Trophoblast cell (in vitro differentiated cells and primary cell): ENCODE measurements at places on chromosomes 4 and X.

DNA sequence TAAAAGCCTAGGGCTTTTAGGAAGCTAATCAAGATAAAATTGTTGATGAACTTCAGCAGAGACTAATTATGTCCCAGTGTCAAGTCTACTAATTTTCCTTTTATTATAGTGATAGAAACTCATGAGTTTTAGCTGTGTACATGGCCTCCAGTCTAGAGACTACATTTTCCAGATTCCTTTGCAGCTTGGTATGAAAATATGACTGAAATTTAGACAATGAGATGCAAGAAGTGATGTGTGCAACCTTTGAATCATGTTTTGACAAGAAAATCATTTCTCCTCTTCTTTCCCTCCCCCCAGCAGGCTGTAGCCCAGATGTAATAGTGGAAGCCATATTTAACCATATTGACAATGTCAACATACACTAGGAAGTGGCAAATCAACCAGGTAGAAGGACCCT lies 30.3 kb upstream of the IL13RA2 start:
- H3K36me3 ChIP-seq: no peaks in the 10 kb centered on the region
- no peaks in the 10 kb centered on the region for H3K4me1 ChIP-seq
- no peak overlapping the region for H3K27ac ChIP-seq
- peak; percentile 51 for DNase-seq
- H3K27me3 ChIP-seq: no peaks in the 10 kb centered on the region

DNA sequence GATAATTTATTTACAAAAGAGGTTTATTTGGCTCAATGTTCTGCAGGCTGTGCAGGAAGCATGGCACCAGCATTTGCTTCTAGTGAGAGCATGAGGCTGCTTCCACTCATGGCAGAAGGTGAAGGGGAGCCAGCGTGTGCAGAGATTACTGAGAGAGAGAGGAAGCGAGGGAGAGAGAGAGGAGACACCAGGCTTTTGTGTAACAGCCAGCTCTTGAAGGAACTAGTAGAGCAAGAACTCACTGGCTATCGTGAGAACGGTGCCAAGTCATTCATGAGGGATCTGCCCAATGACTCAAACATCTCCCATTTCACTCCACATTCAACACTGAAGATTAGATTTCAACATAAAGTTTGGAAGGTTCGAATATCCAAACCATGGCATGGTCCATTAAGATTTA lies 12.7 kb downstream of the GUCY1A1 start:
- no peaks in the 10 kb centered on the region for H3K27me3 ChIP-seq
- H3K36me3 ChIP-seq: peaks cover 1% of the 10 kb centered on the region
- peak; percentile 6 for DNase-seq
- no peak overlapping the region for H3K27ac ChIP-seq

DNA sequence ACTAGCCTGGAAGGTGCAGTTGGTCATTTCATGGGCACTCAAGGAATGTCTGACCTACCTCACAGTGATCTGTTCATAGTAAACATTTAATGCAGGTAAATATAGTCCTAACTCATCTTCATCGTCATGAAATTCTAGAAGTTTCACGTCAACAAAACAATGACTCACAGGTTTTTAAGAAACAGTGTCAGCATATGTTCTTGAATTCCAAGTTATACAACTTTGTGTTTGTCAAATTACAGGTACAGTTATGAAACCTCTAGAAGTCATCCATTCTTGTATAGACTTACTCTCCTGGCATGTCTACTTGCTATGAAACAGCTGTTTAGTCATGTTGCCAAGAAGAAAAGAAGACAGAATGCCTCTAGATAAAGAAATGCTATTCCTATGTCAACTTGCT lies 46.6 kb downstream of the AFM start:
- no peaks in the 10 kb centered on the region for H3K27me3 ChIP-seq
- no peak overlapping the region for H3K27ac ChIP-seq
- no peak overlapping the region for H3K4me3 ChIP-seq
- no peak for DNase-seq
- H3K36me3 ChIP-seq: no peaks in the 10 kb centered on the region

- no peak for DNase-seq
- no peaks in the 10 kb centered on the region for H3K4me1 ChIP-seq
- no peaks in the 10 kb centered on the region for H3K36me3 ChIP-seq
- no peak overlapping the region for H3K4me3 ChIP-seq
- H3K27ac ChIP-seq: no peak overlapping the region
Observed at GRCh38 chrX:11739776-11740175, 18.3 kb upstream of the MSL3 start.

DNA sequence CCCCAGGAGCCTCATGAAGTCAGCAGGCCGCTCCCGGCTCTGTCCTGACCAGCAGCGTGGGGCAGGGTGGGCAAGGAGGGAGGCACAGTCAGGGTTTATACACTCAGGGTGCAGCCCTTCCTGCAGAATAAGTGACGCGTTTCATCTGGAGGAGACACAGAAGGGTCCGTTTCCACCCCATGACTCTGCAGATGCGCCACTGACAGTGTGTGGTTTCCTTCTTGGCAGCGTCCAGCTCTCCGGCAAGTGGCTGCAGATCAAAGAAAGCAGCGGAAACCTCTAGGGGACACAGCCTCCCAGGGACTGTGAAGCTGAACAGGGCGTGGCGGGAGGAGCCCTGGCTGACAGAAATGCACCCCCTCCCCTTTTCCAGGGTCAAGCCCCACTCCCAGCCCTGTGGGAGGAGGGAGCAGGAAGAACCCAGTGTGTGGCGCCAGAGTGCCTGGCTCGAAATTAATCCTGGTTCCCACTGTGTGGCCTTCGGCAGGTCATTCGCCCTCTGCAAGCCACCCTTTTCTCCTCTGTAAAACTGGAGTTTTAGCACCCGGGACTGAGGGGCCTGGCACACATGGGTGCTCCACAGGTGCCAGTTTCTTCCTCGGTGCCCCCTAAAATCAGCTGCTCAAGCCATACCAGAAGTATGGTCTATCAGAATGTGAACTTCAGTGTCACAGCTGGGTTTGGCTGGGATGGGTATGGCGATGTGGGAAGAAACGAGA lies 17.3 kb upstream of the TBC1D14 start:
- H3K36me3 ChIP-seq: no peaks in the 10 kb centered on the region
- H3K4me1 ChIP-seq: no peaks in the 10 kb centered on the region
- DNase-seq: no peak
- no peak overlapping the region for H3K4me3 ChIP-seq

- H3K4me1 ChIP-seq: peaks cover 4% of the 10 kb centered on the region
- DNase-seq: no peak
- no peak overlapping the region for H3K4me3 ChIP-seq
- H3K36me3 ChIP-seq: no peaks in the 10 kb centered on the region
- H3K27ac ChIP-seq: no peak overlapping the region
Observed at GRCh38 chrX:19792412-19792811, 95.0 kb downstream of the SH3KBP1 start.

GRCh38 chrX:149145845-149146285 lies 359.2 kb downstream of the IDS start:
- no peaks in the 10 kb centered on the region for H3K4me1 ChIP-seq
- no peak overlapping the region for H3K4me3 ChIP-seq
- H3K27ac ChIP-seq: no peak overlapping the region
- DNase-seq: no peak

- H3K4me1 ChIP-seq: no peaks in the 10 kb centered on the region
- no peak overlapping the region for H3K27ac ChIP-seq
- no peak for DNase-seq
- H3K27me3 ChIP-seq: no peaks in the 10 kb centered on the region
- no peak overlapping the region for H3K4me3 ChIP-seq
Observed at GRCh38 chrX:9315086-9315485, 149.8 kb upstream of the TBL1X start.

DNA sequence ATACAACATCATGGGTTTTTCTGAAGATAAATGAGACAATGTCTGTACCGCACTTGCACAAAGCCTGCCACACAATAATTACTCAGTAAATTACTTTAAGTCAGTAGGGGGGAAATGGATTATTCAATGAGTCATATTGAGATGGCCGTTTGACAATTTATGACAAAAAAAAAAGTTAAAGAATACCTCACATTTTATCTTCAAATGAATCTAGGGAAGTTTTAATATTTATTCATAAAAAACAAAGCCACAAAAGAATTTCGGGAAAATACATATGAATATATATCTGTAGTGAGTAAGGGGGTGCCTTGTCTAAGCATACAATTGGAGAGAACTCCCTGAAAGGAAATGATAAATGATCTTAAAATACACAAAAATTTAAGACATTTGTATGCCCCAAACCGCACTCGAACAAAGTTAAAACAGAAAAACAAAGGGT lies 197.0 kb upstream of the SLC7A11 start:
- no peak overlapping the region for H3K27ac ChIP-seq
- no peak overlapping the region for H3K4me3 ChIP-seq
- no peaks in the 10 kb centered on the region for H3K27me3 ChIP-seq
- H3K36me3 ChIP-seq: no peaks in the 10 kb centered on the region
- H3K4me1 ChIP-seq: no peaks in the 10 kb centered on the region
- DNase-seq: no peak

- peaks cover 8% of the 10 kb centered on the region for H3K36me3 ChIP-seq
- no peak overlapping the region for H3K4me3 ChIP-seq
- peaks cover 9% of the 10 kb centered on the region for H3K4me1 ChIP-seq
Observed at GRCh38 chrX:56764975-56765791, 36.1 kb downstream of the NBDY start.

GRCh38 chrX:123731258-123731986 lies 1.4 kb downstream of the THOC2 start:
- DNase-seq: no peak
- no peak overlapping the region for H3K27ac ChIP-seq
- H3K36me3 ChIP-seq: no peaks in the 10 kb centered on the region
- peak overlapping the region; percentile 96 for H3K4me3 ChIP-seq
- no peaks in the 10 kb centered on the region for H3K27me3 ChIP-seq
- H3K4me1 ChIP-seq: no peaks in the 10 kb centered on the region

GRCh38 chrX:101619364-101619763 lies 1.6 kb upstream of the ARMCX6 start:
- H3K27ac ChIP-seq: no peak overlapping the region
- peaks cover 3% of the 10 kb centered on the region for H3K4me1 ChIP-seq
- no peak for DNase-seq
- no peak overlapping the region for H3K4me3 ChIP-seq
- H3K27me3 ChIP-seq: no peaks in the 10 kb centered on the region

DNA sequence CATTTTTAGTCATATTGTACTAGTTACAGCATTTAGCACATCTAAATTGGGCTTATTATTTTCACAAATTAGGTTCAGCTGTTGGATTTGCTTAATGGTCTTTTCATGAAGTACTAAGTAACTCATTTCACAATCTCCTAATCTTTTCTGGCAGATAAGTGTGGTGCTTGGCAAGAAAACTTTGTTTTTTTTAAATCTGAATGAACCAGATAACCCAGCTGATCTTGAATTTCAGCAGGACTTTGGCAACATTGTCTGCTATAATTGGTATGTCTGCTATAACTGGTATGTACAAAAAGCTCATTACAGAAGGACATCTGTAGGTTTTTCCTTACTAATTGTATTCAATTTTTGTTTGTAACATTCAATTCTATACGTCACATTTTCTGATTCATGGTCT lies 22.7 kb downstream of the WDR19 start:
- DNase-seq: peak; percentile 69
- no peaks in the 10 kb centered on the region for H3K27me3 ChIP-seq
- H3K4me1 ChIP-seq: no peaks in the 10 kb centered on the region
- H3K27ac ChIP-seq: no peak overlapping the region
- no peak overlapping the region for H3K4me3 ChIP-seq

DNA sequence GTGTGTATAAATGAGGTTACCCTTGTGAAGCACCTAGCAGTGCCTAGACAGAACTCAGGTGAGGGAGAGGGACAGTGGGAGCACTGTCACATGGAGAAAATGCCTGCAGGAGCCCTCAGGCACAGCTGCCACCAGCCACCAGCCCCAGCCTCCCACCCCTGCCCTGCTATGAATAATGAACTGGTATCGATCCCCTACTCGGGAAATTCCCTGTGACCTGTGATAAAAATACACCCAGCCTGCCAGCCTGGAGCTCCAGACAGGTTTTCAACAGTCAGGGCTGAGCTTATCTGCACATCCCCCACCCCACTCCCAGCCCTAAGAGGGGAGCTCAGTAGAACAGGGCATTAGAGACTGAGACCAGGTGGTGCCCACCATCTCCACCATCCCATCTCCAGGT lies 159.6 kb upstream of the PJA1 start:
- H3K27me3 ChIP-seq: no peaks in the 10 kb centered on the region

DNA sequence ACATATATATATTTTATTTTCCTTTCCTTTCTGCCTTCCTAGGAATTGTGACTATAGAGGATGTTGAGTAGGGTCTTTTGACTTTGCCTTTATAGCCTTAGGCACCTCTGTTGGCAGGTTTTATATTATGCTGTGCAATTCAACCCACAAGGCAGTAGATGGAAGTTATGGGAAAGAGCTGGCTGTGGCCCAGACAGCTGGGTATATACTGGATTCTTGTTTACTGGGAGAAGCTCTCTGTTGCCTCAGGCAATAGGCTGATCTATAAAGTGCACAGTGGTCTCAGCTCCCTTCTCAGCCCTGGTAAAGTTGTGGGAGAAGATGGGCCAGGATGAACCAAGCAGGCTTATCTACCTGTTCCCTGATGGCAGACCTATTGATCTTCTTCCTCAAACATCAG lies 342.0 kb downstream of the GBA3 start:
- no peaks in the 10 kb centered on the region for H3K27me3 ChIP-seq
- H3K4me3 ChIP-seq: no peak overlapping the region
- peak; percentile 16 for DNase-seq
- no peak overlapping the region for H3K27ac ChIP-seq

DNA sequence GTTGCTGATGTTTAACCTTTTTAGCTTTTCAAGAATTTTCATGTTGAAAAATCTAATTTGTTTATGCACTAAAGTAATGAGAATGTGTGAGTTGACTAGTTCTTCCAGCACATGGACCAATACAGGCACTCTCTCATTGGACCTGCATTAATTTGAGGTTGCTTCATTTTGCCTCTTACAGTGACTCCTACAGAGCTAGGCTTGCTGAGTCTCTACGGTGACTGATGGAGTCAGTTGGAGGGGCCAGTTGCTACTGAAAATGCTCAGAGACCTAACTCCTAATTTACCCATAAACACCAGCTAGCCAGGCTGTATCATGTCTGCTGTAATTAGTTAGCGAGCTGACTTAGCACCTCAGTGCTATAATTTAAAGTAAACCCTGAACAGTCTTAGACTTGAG lies 10.9 kb downstream of the MTHFD2L start:
- no peak for DNase-seq
- no peak overlapping the region for H3K4me3 ChIP-seq
- no peaks in the 10 kb centered on the region for H3K27me3 ChIP-seq
- H3K4me1 ChIP-seq: no peaks in the 10 kb centered on the region
- no peaks in the 10 kb centered on the region for H3K36me3 ChIP-seq

DNA sequence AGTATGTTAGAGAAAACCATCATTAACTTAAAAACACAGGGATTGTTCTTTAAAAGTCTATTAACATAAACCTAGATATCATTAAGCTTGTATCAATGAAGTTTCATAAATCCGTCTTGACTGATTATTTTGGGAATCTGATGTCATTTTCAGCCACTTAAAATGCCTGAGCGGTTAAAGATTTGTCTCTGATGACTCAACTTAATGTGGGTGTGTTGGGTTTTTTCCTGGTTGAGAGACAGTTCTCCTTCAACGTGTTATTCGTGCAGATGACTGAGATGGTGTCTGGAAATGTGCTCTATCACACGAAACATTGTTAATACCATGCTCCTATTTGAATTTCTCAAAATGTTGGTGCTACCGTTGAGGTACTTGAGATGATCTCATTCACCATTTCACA lies 227.3 kb upstream of the TENM3 start:
- H3K36me3 ChIP-seq: no peaks in the 10 kb centered on the region
- no peak overlapping the region for H3K4me3 ChIP-seq
- H3K27me3 ChIP-seq: no peaks in the 10 kb centered on the region
- DNase-seq: peak; percentile 6
- H3K27ac ChIP-seq: no peak overlapping the region

- DNase-seq: no peak
- no peaks in the 10 kb centered on the region for H3K27me3 ChIP-seq
- no peaks in the 10 kb centered on the region for H3K36me3 ChIP-seq
- H3K4me3 ChIP-seq: no peak overlapping the region
- no peaks in the 10 kb centered on the region for H3K4me1 ChIP-seq
- no peak overlapping the region for H3K27ac ChIP-seq
Observed at GRCh38 chr4:55326629-55327028, 19.4 kb upstream of the SRD5A3 start.
